Stimulated activated CD4-positive, alpha-beta T cell treated with anti-CD3 and anti-CD28 coated beads, Interleukin-15, amount 100 ng/mL, for 48 hours (primary cell): ENCODE measurements at places on chromosomes 6 and 20.
A peak's percentile ranks its signal among the peaks of the same experiment; 100 is the strongest.

DNA sequence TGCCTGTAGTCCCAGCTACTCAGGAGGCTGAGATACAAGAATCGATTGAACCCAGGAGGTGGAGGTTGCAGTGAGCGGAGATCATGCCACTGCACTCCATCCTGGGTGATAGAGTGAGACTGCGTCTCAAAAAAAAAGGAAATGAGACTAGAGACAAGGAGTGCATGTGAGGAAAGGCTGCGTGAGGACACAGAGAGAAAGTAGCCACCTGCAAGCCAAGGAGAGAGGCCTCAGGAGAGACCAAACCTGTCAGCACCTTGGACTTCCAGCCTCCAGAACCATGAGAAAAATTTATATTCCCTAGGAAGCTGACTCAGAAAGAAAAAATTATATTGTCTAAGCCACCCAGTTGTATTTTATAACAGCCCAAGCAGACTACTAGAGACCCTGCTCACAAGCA lies 7.4 kb upstream of the BEND3 start:
- DNase-seq, result no peak

DNA sequence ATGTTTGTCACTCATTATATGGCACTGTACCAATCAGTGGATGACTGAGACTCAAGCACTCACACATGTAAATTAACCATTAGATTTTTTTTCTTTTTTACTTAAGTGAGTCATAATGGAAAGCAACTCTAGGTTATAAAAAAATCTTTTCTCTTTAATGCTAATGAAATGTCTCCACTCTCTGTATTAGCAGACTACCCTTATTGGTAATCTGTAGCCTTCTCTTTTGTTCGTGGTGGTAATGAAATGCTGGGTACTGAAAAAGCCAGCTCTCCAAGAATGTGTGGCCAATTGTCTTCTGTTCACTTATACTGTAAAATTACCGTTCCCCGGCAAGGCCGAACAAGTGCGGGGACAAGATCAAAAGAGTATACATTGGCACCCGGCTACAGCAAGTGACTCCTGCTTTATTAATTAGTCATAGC lies 69.0 kb downstream of the AFG1L start:
- no peak for DNase-seq

- no peak for DNase-seq
Measured at GRCh38 chr6:82268301-82268846, 20.8 kb upstream of the IBTK start.

GRCh38 chr6:11381801-11382513 lies 149.5 kb upstream of the NEDD9 start:
- peak; percentile 35 for DNase-seq

DNA sequence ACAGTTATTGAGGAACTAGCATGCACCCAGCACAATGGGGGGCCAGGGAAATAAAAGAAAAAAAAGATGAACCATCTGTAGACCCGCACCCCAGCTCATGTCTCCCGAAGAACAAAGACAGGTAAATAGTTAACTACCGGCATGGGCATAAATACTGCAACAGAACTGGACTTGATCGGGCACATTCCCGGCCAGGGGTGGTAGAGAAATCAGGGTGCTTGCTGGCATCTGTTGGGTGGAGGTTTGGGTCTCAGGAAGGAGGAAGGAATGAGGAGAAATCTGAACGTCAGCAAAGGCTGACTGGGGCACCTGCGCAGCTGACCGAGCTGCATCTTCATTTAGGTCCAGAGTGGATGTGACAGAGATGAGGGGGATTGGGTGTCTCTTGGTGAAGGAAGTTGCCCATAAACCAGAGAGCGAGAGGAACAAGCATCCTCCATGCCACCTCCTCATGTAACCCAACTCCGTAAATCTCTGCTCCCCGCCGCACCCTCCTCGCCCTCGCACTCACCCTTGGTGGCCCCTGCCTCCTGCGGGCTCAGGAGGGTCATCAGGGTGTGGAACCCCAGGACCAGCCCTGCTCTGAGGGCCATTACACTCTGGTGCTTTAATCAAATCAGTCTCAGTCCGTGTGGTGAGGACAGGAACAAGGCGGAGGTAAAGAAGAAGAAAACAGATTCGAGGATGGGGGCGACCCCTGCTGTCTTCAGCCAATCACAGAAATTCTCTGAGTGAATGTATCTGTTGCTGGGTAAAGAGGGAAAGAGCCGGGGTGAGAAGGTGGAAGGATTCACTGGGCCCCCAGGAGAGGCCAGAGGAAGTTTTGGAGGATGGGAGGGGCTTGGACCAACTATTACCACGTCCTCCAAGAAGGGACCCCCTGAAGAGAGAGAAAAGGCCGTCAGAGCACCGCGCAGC lies at the start of gene HLA-DOA:
TSS of gene HLA-DOA (minus strand) at position 648 of the 918 bp plus-strand sequence.
- no peak for DNase-seq

DNA sequence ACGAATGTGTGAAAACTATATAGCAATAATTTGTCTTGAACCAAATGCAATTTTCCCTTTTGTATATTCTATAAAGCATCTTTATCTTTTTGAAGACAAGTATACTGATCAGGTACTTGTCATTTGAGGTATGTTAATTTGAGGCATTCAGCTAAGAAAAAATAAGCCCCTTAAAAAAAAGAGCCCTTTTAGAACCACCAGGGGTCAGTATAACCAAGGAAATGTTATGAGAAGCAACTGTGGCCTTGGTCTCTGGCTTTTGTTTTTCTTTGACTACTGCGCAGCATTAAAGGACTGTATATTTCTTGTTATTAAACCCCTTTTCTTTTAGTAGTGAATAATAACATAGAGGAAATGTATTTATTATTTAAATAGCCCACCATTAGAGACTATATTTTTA lies 43.1 kb downstream of the CD109 start:
- DNase-seq, result no peak

- DNase-seq, result no peak
Measured at GRCh38 chr6:15116889-15117288, 129.0 kb upstream of the JARID2 start.

DNA sequence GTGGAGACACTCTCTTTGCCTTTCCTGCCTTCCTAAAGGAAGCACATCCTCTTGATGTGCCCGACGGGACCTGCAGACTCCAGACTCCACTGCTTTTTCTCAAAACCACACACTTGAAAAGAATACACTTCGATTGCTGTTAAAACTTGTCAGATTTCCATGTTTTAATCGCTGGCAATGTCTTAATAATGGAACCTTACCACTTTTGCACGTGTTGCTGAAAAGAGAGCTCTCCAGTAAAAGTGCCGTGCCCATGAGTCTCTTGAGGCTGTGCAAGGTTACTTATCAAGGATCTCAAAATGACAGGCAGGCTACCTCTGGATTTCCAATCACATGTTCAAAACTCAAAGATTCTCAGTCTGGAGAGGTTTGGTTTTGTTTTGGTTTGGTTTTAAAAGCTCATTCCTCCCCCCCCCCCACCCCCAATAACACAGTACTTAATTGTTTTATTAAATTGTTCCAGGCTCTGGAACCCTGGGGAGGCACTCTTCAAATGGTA lies 12.0 kb upstream of the TFAP2A start:
- DNase-seq, result no peak

DNA sequence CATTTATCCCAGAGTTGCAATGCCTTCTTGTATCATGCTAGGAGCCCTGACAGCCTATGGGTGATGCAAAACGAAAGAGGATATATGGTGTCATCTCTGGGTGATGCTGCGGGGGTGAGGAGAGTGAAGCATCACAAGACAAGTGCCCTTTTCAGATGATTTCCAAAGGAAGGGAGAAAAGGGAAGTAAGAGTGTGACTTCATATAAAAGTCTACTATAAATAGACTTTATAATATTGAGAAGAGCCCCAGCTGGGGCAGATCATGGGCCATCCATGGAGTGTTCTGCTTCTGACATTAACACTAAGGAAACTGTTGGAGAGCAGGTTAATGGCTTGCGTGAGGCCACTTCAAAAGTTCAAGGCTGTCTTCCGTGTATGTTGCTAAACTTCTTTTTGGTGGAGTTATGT lies 4.4 kb downstream of the CD83 start:
- no peak for DNase-seq
